Trophoblast cell (in vitro differentiated cells and primary cell): ENCODE measurements at places on chromosomes 5 and 9.

DNA sequence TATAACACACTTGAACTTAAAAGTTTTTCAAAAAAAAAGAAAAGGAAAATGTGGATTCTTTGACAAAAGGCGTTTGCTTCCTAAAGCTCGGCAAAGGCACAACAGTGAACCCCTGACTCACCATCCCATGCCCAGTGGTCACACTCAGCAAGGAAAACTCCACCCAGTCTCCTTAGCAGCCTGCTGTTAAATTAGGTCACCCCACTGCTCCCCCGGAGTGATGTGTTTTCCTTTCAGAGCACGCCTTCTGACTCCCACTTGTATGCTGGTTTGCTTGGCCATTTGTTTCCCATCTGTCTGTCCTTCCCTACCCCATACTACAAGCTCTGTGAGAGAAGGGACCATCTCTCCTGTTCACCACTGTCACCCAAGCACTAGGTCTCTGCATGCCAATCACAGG lies 23.8 kb downstream of the RETREG1 start:
- DNase-seq, result no peak

- no peak for DNase-seq
Observed at GRCh38 chr9:107242073-107243030, 40.7 kb upstream of the RAD23B start.

GRCh38 chr5:86679949-86680348 lies 62.2 kb downstream of the COX7C start:
- no peak for DNase-seq

- peak; percentile 73 for DNase-seq
Observed at GRCh38 chr9:76615177-76615603, 149.0 kb upstream of the PCA3 start.

DNA sequence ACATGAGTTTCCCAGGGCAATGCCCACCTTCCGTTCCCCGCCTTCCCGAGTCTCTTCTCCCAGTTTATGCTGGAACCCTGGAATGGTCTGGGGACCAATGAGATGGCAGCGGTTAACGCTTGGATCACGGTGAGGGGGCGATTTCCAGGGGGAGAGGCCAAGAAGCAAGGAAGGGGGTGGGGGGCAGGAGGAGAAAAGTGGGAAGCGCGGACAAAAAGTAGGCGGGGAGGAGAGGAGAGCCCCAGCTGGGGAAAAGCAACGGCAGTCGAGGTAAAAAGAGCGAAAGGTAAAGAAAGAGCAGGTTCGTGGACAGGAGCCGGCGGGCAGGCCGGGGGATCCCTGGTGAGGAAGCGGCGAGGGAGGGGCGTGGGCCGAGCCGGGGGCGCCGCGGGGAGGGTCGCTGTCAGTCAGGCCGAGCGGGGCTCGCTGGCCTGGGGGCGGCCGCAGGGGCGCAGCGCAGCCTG lies 508 bp upstream of the SNCAIP start:
- DNase-seq, result no peak

DNA sequence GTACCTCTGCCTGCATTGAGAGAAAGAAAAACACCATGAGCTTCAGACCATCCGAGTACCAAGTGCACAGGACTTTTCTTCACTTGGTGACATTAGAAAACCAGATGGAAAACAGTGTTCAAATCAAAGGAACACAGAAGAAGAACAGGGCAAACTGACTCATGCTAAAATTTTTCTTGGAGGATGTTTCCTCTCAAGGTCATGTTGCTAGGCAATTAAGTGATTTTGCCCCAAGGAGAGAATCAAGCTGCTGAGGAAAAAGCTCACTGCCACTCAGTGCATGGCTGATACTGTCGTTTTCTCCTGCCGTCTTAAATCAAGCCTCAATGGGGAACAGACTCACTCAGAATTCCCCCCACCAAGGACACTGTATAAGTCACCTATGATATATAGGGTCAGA lies 57.9 kb upstream of the SIMC1 start:
- DNase-seq, result peak; percentile 34

DNA sequence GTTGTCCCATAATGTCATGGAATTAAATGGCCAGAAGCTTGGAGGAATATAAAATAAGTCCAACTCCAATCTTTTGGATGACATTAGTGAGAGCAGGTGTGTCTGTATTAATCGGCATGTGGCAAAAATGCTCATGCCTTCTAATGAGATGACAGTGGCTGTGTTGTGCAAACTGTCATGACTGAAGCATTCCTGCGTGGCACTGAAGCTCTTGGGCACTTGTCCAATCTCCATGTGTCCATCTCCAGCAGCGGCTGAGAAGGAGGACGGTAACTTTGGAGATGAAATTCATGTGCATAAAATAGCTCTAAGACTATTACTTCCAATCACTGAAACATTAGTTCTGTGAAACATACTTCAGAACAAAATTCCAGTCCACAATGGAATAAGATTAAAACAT lies 697.5 kb upstream of the GRAMD2B start:
- peak; percentile 30 for DNase-seq

DNA sequence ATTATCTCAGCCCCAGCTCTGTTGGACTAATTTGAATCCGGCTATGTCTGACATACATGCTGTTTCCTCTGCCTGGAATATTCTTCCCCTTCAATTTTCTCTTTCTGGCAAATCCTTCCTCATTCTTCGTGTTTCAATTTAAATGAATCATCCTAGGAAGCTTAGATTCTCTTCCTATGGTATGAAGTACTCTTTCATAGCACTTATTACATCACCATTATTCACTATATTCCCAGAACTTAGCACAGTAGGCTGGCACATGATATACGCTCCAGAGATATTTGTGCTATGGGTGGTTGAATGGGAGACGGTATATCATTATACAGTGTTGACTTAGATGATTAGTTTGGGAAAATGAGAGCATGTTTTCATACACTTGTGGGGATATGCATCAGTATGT lies 91.0 kb upstream of the JAK2 start:
- DNase-seq, result no peak

DNA sequence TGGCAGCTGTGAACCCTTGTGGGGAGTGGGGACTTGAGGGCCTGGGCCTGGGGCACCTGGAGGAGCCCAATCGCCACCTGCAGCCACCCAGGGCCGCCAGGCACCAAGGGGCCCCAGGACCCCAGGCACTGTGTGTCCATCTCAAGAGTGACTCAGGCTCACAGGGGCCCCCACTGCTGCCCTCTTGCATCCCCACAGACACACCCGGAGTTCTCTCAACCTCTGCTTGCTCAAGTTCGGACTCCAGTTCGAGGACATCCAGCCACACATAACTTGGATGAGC lies 51.9 kb downstream of the MRPL36 start:
- no peak for DNase-seq

DNA sequence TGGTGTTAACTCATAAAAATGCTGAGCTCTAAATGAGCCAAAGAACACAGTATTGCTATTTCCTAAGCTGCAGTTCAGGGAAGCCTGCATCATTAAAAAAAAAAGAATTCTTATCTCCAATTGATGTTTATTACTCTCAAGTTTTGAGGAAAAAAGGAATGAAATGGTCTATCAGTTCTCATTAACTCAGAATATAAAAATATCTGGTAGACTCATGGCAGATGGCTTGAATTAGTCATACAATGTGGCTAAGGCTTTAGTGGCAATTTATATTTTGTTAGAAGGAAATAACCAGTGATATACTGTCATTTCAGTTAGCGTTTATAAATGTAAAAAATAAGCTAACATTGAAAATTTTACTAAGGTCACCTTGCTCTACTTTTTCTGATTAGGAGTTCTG lies 1403.4 kb upstream of the C9orf72 start:
- no peak for DNase-seq
